ENCODE measurements at places on chromosomes 7 and 10.
A peak's percentile ranks its signal among the peaks of the same experiment; 100 is the strongest.

- no peak for DNase-seq
These were observed 220.1 kb upstream of the FZD1 start for GRCh38 chr7:91043924-91044645.

DNA sequence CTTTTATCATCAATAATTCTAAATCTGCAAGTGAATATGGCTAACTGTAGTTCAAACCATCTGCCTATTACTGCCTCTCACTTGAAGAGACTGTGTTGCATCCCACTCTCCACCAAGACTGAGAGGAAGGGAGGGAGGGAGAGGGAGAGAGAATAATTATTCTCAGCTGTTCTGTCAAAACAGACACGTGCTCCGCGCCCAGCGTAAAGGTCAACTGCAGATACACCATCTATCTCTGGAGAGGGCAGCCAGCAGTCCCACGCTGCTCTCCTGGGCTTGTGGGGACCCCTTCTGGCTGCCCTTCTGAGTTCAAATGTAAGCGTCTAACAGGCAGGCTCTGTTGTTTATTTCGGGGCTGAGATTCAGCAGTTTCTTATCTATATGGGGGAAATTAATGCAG, 625.5 kb upstream of the GALNT17 start:
- DNase-seq = no peak

GRCh38 chr10:26840938-26841732, 19.6 kb downstream of the ABI1 start:
- no peak for DNase-seq

DNA sequence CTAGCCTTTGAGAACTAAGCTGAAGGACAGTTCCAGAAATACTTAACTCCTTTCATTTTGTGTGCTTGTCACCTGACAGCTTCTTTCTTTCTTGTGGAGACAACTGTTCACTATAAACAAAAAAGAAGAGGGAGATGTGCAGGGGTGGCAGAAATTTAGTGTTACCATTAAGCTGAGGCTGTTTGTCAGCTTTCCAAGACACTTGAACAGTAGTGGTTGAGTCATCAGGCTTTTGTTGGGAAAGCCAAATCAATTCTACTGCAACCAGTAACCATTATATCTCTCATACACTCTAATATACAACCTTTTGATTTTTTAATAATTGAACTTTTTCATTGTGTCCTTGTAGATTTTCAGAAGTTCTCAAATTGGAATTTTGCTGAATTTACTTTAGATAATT, 75.3 kb downstream of the POLL start:
- DNase-seq = no peak

DNA sequence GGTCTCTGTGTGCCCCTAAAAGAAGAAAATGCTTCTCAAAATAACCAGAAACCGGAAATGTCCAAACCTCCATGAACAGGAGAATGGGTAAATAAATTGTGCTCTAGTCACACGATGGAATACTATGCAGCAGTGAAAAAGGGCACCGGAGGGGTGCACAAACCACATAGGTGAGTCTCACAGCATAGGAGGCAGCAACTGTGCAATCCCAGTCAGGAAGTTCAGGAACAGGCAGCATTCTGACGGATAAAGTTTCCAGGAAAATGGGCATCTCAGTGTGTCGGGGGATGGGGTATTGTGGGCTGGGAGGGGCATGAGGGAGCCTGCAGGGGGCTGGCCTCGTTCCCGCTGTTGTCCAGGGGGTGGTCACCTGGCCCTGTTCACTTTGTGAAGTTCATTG, 63.1 kb downstream of the MICALL2 start:
- no peak for DNase-seq

DNA sequence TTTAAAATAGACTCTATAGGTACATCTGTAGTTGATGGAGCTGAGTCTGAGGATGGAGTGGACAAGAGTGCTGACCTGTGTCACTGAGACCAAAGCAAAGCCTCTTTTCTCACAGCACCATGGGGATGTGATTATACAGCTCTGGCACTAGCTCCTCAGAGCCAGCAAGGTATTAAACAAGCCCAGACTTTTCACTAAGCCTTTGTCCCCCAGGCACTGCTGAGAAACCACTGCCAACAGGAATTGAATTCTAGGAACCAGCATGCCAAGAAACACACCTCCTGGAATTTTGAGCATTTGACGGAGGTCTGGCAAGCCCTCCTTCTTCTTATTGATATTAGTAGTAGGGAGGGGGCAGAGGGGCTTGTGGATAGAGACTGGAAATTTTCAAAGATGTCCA, 147.0 kb downstream of the C1GALT1 start:
- DNase-seq = no peak

- peak; percentile 62 for DNase-seq
These were observed 723 bp downstream of the MTURN start for GRCh38 chr7:30135301-30136116.

DNA sequence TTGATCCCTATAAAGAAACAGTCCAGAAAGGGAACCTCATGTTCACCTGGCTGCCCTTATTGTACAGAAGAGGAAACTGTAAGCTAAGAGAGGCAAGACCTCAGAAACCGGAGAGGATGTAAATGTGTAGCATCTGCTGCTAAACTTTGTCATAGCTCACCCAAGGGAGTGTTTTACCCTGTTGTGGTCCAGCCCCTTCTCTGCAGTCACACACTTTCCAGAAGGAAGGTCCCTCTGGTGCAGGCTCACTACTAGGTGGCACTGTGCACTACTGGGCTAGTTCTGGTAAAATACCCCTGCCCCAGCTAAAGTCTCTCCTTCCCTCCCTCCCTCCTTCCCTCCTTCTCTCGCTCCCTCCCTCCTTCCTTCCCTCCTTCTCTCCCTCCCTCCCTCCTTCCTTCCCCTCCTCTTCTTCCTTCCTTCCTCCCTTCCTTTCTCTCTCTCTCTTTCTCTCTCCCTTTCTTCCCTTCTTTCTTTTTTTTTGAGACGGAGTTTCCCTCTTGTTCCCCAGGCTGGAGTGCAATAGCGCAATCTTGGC, 42.5 kb upstream of the LCOR start:
- no peak for DNase-seq

DNA sequence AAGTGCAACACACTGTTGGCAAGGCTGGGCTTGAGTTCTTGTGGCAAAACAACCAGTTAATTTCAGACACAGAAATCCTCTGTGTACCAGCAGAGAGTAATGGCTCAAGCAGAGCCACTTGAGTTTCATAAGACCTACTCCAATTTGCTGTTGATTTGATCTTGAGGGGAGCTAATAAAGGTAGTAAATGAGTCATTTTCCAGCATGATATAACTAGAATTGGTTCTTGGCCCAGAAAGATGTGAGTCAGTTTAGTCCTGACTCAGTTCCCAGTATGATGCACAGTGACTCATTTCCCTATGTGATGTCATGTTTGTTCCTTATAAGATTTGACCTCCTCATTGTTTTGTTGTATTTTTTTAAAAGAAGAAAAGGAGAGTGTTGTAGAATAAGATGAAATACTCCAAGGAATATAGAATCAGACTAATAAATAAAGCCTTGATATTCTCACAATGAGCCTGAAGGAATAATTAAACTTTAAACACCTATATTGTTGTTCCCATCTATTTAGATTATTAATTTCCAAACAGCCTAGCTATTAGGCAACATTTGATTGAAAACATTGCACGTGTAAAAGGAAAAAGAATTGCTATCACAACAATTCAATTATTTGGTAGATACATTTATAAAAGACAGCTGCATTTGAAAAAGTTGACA, 186.2 kb downstream of the REEP3 start:
- DNase-seq = no peak

DNA sequence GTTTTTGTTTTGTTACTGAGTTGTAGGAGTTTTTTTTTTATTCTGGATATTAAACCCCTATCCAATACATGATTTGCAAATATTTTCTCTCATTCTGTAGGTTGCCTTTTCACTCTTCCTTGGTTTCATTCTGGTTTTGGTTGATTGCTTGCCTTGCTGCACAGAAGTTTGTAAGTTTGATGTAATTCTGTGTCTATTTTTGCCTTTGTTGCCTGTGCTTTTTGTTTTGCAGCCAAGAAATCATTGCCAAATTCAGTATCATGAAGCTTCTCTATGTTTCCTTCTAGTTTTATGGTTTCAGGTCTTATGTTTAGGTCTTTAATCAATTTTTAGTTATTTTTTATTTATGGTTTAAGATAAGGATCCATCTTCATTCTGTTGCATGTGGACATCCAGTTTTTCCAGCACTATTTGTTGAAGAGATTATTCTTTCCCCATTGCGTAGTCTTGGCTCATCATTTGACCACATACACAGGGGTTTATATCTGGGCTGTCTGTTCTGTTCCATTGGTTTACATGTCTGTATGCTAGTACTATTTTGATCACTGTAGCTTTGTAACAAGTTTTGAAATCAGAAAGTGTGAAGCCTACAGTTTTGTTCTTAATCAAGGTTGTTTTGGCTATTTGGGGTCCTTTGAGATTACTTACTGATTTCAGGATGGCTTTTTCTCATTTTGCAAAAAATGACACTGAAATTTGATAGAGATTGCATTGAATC, 26.4 kb downstream of the BMPR1A start:
- DNase-seq = no peak
